ENCODE measurements at places on chromosomes 3 and 15. TPM values are rescaled to one million over a fixed set of nuclear protein-coding genes. Genes with fewer than 3 reads are reported as not detected.

DNA sequence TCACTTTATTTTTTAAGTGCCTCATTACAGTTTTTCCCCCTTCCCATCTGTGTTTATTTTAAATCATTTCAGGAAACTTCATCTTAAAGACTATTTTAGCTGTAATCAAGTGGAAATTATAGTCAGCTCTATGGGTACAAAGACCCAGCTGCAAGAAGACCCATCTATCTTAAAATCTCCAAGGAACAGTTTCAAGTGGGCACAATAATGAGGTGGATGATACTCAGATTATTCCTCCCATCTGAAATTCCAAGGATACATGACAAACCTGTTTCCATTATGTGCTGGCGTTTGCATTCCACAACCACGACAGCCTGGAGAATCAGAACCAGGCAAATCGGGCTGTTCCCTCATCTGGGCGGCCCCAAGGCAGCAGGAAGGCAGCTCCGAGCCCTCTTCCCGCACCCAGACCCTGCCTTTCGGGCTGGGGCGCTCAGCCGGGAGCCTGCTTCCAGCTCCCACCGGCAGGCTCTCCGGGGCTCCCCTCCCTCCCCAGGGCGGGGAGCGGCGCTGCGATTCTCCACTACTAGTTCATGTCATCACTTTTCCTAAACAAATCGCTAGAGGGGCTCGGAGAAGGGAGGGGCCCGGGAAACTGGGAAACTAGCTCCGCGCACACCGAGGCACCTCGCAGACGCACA lies at the start of gene MGLL:
TSS of gene MGLL (minus strand) at position 475 of the 641 bp plus-strand sequence. CDS start at position 278, 197 bp downstream.
- DNase-seq = no peak

GRCh38 chr3:190326930-190327329 lies 4.7 kb upstream of the CLDN1 start:
- DNase-seq = no peak

DNA sequence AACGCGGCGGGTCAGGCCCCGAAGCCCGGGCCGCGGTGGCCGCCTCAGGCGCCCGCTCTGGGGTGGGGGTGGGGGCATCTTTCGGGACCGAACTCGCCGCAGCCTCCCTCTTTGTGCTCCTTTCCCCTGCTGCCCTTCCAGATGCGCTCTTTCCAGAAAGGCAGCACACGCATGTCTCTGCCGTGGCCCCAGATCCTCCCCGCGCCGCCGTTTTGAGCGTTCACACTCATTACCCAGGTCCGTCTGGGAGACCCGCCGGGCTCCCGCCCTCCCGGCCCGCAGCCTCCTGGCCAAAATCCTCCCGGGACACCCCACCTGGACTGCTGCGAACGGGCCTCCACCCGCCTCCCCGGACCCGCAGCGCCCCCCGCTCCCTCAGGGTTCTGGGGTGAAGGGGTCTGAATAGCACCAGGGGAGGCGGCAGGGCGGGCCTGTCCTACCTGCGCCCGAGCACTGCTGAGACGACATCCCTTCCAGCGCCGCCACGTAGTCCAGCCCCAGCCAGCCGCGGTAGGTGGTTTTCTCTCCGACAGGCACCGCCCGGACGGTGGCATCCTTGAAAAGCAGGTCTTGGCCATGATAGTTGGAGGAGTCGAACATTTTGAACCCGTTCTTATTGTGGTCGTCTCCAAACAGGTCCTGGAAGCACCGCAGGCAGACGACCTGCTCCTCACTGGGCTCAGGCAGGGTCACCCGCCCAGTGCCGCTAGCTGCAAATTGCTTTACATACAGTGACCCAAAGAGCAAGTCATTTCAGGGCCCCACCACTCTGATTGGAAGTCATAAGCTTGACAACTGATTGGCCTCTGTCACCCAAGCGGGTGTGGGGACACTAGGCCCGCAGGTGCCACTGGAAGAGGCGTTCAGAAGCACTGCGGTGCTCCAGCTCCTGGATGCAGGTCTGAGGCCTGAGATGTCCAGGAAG lies 25.9 kb downstream of the MELTF start:
- no peak for DNase-seq

Gene SAMD7
- not detected for total RNA-seq

Gene PRKCD
- 22.2 TPM for total RNA-seq

Gene TFDP2
- total RNA-seq = 98.6 TPM

All from H1 (cell line).